ENCODE measurements at places on chromosomes 7 and 10. TPM values are rescaled to one million over a fixed set of nuclear protein-coding genes. Genes with fewer than 3 reads are reported as not detected.

GRCh38 chr7:28573059-28573553 lies 160.8 kb downstream of the CREB5 start:
- DNase-seq = peak; percentile 83

- DNase-seq = no peak
These were observed 212.3 kb downstream of the DKK1 start for GRCh38 chr10:52526251-52526823.

TBXAS1 gene
- 33.0 TPM for total RNA-seq

DNA sequence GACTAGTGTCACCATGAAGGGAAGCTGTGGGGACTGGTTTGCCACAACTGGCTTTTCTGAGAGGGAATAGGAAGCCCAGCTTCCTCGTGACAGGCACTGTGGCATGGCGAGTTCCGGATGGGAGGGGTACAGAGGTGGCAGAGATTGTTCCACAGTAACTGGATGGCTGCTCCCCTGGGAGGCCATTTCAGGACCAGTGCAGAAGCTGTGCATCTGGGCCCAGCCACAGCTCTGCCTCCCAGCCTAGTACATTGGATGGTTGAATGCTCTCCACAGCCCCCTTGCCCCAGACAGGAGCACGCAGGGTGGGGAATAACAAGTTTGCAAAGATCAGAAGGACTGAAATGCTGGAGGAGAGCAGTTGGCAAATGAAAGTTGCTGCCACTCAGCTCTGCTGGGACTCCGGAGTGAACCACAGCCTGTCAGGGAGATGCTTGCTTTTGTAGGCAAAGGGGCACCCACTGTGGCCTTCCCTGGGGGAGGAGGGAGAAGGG lies 51.8 kb downstream of the GSDME start:
- DNase-seq = no peak

RASA4B gene
- 0.76 TPM for total RNA-seq

- no peak for DNase-seq
These were observed 59.4 kb downstream of the CALCR start for GRCh38 chr7:93515144-93515543.

DNA sequence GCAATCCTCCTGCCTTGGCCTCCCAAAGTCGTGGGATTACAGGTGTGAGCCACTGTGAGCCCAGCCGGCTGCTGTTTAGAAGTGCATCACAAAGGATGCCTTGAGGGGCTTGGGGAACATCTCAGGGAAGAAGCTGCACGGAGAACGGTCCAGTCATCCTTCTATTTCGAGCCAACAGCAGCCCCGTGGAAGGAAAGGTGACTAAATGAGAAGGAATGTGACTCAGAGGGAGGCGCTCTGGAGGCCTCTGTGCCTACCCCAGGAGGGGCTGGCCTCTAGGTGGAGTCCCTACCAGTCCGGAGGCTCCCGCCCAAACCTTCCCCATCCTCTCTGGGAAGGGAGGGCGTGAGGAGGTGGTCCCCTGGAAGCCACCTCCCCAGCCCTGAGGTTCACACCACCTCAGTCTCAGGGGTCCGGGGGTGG lies 76.2 kb downstream of the CTBP2 start:
- peak; percentile 70 for DNase-seq

GRCh38 chr10:119217991-119218490 lies 10.7 kb downstream of the GRK5 start:
- no peak for DNase-seq

ZPBP gene
- not detected for total RNA-seq

- no peak for DNase-seq
These were observed 111.8 kb upstream of the ANKRD1 start for GRCh38 chr10:91032611-91033206.

GRCh38 chr7:12508005-12508404 lies 62.5 kb upstream of the SCIN start:
- no peak for DNase-seq

DNA sequence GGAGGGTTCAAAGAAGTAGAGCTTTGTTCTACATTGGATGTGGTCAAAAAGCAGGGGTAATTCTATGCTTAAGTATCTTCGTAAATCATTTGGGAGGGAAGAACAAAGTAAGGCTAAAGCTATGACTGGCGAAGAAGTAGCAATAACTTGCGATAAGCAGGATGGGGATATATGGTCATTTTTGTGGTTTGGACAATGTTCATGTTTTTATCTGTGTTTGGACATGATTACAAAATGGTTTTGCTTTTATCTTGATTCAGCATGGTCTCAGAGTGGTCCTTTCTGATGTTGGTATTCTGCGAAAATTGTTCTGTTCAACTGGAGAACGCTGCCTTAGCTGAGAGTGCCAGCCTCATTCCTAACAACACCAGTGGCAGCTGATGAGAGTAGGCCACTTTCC lies 208.8 kb downstream of the SEMA3A start:
- DNase-seq = no peak

SLC13A1 gene
- total RNA-seq = not detected

- DNase-seq = peak; percentile 83
These were observed 22.5 kb downstream of the GSTO2 start for GRCh38 chr10:104291439-104291951.

GRCh38 chr10:101287997-101288635 lies 58.9 kb upstream of the LBX1 start:
- DNase-seq = no peak

DNA sequence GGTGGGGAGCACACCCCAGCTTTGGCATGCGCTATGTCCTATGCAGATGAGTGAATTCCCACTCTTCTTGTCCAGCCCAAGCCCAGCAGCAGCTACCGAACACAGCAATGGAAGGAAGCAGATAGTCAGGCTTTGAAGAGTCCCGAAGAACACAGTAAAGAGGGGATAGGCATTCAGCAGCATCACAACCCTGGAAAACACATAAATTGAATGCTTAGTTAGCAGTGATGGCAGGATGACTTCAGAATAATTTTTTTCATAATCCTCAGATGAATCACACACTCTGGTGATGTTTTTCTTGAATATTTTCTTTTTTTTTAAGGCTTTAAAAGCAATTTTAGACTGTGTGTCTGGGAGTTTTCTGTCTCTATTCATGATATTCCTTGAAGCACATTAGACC lies 95.8 kb downstream of the CFAP58 start:
- DNase-seq = no peak

DNA sequence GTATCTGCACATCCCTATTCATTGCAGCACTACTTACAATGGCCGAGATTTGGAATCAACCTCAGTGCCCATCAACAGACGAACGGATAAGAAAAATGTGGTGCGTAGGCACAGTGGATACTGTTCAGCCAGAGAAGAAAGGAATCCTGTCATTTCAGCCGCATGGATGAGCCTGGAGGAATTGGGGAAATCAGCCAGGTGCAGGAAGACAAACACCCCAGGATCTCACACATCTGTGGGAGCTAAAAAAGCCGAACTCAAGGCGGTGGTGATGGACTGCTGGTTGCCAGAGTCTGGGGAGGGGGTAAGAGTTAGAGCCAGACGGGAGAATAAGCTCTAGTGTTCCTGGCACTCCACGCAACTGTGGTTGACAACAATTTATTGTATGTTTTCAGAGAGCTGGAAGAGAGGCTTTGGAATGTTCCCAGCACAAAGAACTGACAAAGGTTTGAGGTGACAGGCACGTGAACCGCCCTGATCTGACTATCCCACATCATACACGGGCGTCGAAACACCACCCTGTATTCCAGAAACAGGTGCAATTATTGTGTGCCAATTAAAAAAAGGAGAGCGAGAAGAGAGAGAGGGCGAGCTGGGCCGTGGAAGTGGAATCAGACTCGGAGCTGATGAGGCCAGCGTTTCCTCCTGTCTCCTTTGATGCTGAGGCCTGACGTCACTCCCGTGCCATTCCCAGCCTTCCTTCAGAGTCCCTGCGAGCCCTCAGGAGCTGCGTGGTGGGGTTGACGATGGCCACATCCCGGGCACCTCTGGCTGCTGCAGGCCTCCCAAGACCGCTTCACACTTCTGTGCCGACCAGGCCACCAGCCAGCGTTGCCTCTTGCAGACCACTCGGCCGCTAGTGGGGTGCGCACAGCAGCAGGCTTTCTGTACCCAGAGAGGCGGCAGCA lies 189.5 kb downstream of the DNAJB6 start:
- DNase-seq = no peak

DNA sequence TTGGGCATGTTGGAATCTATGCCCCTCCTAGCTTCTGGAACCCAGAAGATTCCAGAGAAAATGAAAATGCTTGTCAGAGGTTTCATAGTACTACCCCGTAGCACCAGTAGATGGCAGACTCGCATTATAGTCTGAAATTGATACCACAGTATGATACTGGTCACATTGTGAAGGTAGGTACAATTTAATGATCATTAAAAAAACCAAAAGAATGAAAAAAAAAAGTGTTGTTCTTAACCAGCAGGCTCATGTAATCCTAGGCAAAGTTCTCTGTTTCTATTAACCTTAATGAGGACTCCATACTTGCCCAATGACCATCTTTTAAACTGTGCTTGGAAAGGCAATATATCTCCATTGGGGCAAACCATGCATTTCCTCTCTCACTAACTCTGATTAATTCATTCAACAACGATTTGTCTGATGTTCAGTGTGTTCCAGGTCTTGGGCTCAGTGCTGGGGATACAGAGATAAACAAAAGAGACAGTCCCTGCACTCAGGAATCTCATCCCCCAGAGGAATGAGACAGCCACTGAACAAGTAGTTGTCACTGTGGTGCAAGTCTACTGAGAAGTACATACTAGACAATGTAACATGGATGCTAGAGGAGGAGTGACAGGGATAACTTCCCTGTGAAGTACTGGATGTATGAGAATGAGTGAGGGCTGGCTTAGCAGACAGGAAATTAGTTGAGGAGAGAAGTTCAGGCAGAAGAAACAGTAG lies 223.5 kb upstream of the PHYHIPL start:
- peak; percentile 65 for DNase-seq

WEE2 gene
- total RNA-seq = not detected

CYP2E1 gene
- 1.7 TPM for total RNA-seq

DNA sequence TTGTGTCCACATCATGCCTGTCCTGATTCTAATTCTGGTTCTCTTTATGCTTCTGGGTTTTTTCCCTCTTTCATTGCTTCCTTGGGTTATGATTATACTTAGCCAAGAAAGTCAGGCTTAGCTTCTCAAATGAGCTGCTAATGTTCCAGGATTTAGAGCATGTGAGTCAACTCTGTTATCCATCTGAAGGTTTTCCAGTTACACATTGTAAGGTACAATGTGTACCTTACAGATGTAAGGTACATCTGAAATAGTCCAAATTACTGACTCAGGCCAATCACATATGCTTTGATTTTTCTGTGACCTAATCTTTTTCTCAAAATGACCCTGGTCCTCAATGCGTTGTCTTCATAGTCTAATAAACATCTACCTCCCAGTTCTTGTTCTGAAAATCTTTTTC lies 13.3 kb upstream of the MIOS start:
- no peak for DNase-seq

Data from Calu3 (cell line).